Fibroblast of the aortic adventitia (primary cell): ENCODE measurements at places on chromosomes 4 and X. TPM values are rescaled to one million over a fixed set of nuclear protein-coding genes. Genes with fewer than 3 reads are reported as not detected.

ITIH6 gene
- not detected in 2 replicates for total RNA-seq

MAGEA9 gene
- not detected in 2 replicates for total RNA-seq

PITX2 gene
- 0.18 and 1.4 TPM in 2 replicates for total RNA-seq

DNA sequence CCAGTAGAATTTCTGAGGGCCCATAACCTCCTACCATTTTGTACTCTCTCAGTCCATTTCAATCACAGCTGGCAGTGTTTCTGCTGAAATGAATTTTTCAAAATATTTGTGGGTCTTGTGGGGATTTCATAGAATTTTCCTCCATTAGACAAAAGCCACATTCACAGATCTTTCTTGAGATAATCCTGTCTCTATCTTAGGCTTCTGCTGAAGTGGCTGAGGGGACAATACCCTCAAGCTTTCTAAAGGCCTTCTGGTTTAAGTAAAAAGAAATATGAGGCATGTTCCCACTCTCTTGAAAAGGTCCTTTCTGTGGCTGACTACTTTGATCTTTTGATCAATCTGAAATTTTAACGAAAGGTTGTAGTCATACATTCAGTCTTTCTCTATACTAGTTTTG lies 1930.0 kb upstream of the AGA start:
- no peak for DNase-seq

- DNase-seq: peak; percentile 2
Measured at GRCh38 chrX:125507119-125507518, 187.4 kb downstream of the TEX13C start.

GRCh38 chrX:20218836-20219505 lies 47.7 kb downstream of the RPS6KA3 start:
- DNase-seq: peak; percentile 39

MID2 gene
- 5.1 and 14.6 TPM in 2 replicates for total RNA-seq

SRPK3 gene
- 0.54 TPM in 1 of 2 replicates, not detected in the other for total RNA-seq
